Activated CD4-positive, alpha-beta T cell treated with anti-CD3 and anti-CD28 coated beads for 1 hour (primary cell): ENCODE measurements at places on chromosomes 7 and 10.

DNA sequence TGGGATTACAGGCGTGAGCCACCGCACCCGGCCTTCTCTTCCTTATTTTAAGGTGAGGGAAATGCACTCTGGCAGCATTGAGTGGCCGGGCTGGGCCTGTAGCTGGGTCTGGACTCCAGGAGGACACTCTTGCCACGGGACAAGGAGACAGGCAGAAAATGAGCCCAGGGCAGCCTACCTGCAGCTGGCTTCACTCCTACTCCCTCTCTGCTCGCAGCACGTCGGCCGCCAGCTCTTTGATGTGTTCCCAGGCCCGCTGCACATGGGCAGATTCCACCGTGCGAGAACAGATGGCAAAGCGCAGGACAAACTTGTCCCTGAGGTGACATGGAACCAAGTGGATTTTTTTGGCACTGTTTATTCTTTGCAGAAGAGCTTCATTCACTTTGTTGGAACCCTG lies 12.9 kb upstream of the FIGNL1 start:
- no peak for DNase-seq

GRCh38 chr10:69815104-69815503 lies 13.4 kb downstream of the COL13A1 start:
- no peak for DNase-seq

DNA sequence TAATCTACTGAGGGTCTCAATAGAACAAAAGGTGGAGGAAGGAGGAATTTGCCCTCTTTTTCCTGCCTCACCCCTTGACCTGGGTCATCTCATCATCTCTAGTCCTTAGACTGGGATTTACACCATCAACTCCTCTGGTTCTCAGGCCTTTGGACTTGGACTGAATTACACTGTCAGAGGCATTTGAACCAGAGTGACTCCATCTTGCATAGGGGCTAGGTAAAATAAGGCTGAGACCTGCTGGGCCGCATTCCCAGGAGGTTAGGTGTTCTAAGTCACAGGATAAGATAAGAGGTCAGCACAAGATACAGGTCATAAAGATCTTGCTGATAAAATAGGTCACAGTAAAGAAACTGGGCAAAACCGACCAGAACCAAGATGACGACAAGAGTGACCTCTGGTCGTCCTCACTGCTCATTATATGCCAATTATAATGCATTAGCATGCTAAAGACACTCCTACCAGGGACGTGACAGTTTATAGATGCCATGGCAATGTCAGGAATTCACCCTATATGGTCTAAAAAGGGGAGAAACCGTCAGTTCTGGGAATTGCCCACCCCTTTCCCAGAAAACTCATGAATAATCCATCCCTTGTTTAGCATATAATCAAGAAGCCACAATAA lies 84.0 kb downstream of the C1GALT1 start:
- DNase-seq = no peak

GRCh38 chr7:103432712-103433111 lies 13.3 kb downstream of the SLC26A5 start:
- no peak for DNase-seq

- no peak for DNase-seq
Observed at GRCh38 chr7:155941688-155942087, 129.4 kb upstream of the SHH start.

DNA sequence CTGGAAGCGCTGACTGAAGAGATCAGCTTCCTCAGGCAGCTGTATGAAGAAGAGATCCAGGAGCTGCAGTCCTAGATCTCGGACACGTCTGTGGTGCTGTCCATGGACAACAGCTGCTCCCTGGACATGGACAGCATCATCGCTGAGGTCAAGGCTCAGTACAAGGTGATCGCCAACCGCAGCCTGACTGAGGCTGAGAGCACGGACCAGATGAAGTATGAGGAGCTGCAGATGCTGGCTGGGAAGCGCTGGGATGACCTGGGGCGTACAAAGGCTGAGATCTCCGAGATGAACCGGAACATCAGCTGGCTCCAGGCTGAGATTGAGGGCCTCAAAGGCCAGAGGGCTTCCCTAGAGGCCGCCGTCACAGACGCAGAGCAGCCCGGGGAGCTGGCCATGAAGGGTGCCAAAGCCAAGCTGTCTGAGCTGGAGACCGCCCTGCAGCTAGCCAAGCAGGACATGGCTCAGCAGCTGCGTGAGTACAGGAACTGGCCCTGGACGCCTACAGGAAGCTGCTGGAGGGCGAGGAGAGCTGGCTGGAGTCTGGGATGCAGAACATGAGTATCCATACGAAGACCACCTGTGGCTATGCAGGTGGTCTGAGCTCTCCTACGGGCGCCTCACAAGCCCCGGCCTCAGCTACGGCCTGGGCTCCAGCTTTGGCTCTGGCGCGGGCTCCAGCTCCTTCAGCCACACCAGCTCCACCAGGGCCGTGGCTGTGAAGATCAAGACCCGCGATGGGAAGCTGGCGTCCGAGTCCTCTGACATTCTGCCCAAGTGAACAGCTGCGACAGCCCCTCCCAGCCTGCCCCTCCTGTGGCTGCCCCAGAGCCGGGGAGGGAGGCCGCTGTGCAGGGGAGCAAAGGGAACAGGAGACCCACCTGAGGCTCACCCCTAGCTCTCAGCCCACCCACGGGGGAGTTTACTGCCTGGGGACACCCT lies 24.9 kb upstream of the AMPH start:
- no peak for DNase-seq
